ENCODE measurements at places on chromosomes 1 and 21. TPM values are rescaled to one million over a fixed set of nuclear protein-coding genes. Genes with fewer than 3 reads are reported as not detected.

The OPRD1 gene
- total RNA-seq = not detected

The NUP210L gene
- total RNA-seq = 0.15 TPM

The FCRL2 gene
- total RNA-seq = 81.0 TPM

The MAP3K7CL gene
- 10.1 TPM for total RNA-seq

The NR0B2 gene
- not detected for total RNA-seq

The PTGFR gene
- not detected for total RNA-seq

The ALPL gene
- total RNA-seq = 12.2 TPM

The EVA1C gene
- total RNA-seq = 1.6 TPM

The YBEY gene
- 18.1 TPM for total RNA-seq

The SELP gene
- total RNA-seq = 0.87 TPM

The REN gene
- not detected for total RNA-seq

The NOS1AP gene
- 0.10 TPM for total RNA-seq

The FLG2 gene
- not detected for total RNA-seq

The OR2L2 gene
- 0.52 TPM for total RNA-seq

The MYBPH gene
- total RNA-seq = not detected

The UMODL1 gene
- total RNA-seq = 0.36 TPM

The KNCN gene
- not detected for total RNA-seq

The NAXE gene
- 56.9 TPM for total RNA-seq

The SPATA45 gene
- total RNA-seq = 0.64 TPM

The LCE2C gene
- total RNA-seq = not detected

The ADAMTS1 gene
- not detected for total RNA-seq

The GJB3 gene
- not detected for total RNA-seq

The KCNA2 gene
- 0.29 TPM for total RNA-seq

The ACKR1 gene
- not detected for total RNA-seq

The ACTL8 gene
- total RNA-seq = not detected

The NUAK2 gene
- 105 TPM for total RNA-seq

The SFN gene
- total RNA-seq = 0.46 TPM

The ARHGAP29 gene
- not detected for total RNA-seq

Data from B cell (primary cell).